ENCODE measurements at places on chromosomes 1 and 21. TPM values are rescaled to one million over a fixed set of nuclear protein-coding genes. Genes with fewer than 3 reads are reported as not detected.

FAM72B gene
- 1.1 TPM for total RNA-seq

HIVEP3 gene
- 5.1 TPM for total RNA-seq

COP1 gene
- 38.6 TPM for total RNA-seq

RPTN gene
- total RNA-seq: not detected

LCE1D gene
- total RNA-seq: not detected

PAPPA2 gene
- total RNA-seq: not detected

DAP3 gene
- total RNA-seq: 105 TPM

DNA sequence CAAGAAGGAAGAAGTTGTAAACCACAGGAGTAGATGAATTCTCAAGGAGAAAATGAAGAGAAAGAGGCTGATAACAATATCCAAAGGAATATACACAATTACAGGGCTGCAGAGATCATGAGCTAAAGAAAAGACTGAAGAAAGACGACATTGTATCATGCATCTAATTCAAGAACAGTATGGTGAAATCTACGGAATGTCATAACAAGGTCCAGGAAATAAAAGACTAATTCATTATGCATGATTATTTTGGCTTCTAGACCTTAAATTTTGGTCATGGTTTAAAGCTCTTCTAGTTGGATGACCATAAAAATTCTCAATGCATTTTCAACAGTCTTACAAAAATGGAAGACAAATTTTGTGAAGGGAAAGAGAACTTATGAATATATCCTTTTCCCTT lies 71.7 kb downstream of the SH3GLB1 start:
- no peak overlapping the region for H3K4me3 ChIP-seq
- no peaks in the 10 kb centered on the region for H3K27me3 ChIP-seq
- H3K4me1 ChIP-seq: peaks cover 5% of the 10 kb centered on the region
- no peak overlapping the region for H3K27ac ChIP-seq
- no peaks in the 10 kb centered on the region for H3K36me3 ChIP-seq

- H3K27ac ChIP-seq: no peak overlapping the region
- DNase-seq: no peak
- H3K4me1 ChIP-seq: no peaks in the 10 kb centered on the region
- no peak overlapping the region for H3K4me3 ChIP-seq
These were observed 24.6 kb downstream of the RNASEL start for GRCh38 chr1:182564406-182565004.

DNA sequence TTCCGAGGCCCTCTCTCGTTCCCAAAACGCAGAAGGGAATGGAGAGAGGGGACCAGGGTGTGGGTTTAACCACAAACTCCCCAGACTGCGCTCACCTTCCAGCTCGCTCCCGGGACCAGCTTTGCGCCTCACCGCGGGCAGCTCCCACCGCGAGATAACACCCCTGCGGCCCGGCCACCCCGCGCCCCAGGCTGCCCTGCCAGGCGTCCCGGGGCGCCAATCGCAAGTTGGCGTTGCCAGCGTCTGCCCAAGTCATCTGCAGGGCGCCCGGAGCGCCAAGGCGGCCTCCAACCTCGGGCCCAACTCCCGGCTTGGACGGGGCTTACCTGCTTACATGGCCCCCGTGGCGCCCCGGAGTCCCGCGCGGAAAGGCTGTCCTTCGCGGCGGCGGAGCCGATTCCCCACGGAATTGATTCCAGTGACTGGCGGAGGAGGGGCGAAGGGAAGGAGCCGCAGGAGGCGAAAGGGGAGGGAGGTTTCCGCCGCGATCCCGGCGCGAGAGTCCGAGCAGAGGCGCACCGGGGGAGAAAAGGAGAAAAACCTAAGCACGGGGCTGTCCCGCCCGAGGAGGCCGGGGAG lies 456 bp downstream of the PTPN14 start:
- no peaks in the 10 kb centered on the region for H3K36me3 ChIP-seq
- no peak overlapping the region for H3K27ac ChIP-seq
- peaks cover 33% of the 10 kb centered on the region for H3K27me3 ChIP-seq
- no peak for DNase-seq
- H3K4me3 ChIP-seq: peak overlapping the region; percentile 28

DNA sequence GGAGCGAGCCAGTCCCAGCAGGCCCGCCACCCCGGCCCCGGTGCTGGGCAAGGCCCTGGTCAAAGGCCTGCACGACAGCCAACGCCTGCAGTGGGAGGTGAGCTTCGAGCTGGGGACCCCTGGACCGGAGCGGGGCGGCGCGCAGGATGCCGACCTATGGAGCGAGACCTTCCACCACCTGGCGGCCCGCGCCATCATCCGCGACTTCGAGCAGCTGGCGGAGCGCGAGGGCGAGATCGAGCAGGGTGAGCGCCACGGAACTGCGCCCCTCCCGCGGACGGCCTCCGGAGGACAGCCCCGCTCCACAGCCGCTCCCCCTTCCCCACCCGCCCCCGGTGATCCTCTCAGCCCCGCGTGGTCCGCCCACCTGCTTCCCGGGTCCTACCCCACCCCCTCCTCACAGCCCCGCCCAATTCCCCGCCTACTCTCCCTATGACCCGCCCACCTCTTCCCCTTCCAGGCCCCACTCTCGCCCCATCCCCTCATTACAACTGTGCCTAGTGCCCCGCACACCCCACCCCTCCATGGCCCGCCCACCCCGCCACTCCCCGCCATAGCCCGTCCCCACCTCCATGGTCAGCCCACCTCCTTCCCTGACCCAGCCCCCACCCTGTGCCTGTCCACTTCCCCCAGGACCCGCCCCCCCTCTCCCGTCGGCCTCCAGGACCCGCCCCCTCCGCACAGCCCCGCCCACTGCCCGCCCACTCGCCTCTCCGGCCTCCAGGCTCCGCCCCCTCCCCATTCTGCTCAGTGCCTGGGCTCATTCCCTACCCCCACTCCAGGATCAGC lies 52.7 kb downstream of the VWA5B1 start:
- no peak overlapping the region for H3K27ac ChIP-seq
- peaks cover 15% of the 10 kb centered on the region for H3K27me3 ChIP-seq
- H3K4me3 ChIP-seq: peak overlapping the region; percentile 16
- H3K36me3 ChIP-seq: no peaks in the 10 kb centered on the region
- DNase-seq: peak; percentile 18
- H3K4me1 ChIP-seq: peaks cover 10% of the 10 kb centered on the region

GRCh38 chr1:167118188-167118587 lies 24.3 kb downstream of the STYXL2 start:
- no peaks in the 10 kb centered on the region for H3K27me3 ChIP-seq
- no peak overlapping the region for H3K27ac ChIP-seq
- peaks cover 12% of the 10 kb centered on the region for H3K4me1 ChIP-seq
- no peak overlapping the region for H3K4me3 ChIP-seq
- DNase-seq: no peak
- H3K36me3 ChIP-seq: no peaks in the 10 kb centered on the region

DNA sequence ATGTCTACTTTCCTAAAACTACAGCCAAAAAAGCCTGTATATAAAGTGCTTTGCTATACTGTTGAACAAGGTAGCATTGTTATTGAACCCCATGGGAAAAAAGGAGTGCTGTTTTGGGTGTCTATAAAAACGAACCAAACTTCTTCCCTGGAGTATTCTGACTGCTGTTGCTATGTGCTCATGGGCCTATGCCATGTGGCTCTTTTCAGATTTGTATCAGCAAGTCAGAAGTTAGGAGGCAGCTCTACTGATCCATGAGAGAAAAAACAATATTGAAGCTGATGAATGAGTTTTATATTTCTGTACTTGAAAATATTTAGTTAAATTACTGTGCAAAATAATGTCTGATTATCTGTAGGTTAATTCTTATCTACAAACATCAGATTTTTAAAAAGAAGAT lies 66.5 kb downstream of the ADGRL2 start:
- H3K36me3 ChIP-seq: no peaks in the 10 kb centered on the region
- no peak for DNase-seq
- H3K27ac ChIP-seq: no peak overlapping the region
- no peaks in the 10 kb centered on the region for H3K27me3 ChIP-seq

DNA sequence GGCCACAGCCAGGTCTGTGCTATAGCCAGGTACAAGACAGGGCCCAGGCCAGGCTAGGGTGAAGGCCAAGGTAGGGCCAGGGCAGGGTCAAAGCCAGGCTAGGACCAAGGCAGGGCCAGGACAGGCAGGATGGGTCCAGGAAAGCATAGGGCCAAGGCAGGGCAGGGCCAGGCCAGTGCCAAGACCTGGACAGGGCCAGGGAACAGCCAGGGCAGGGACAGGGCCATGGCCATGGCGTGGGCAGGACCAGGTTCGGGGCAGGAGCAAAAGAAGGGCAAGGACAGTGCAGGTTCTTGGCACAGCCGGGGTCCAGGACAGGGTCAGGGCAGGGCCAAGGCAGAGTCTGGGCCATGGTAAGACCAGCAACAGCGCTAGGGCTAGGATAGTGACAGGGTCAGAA lies 153.4 kb downstream of the LIPI start:
- no peak overlapping the region for H3K4me3 ChIP-seq
- H3K4me1 ChIP-seq: no peaks in the 10 kb centered on the region
- no peak overlapping the region for H3K27ac ChIP-seq
- no peaks in the 10 kb centered on the region for H3K27me3 ChIP-seq
- DNase-seq: no peak
- H3K36me3 ChIP-seq: no peaks in the 10 kb centered on the region

DNA sequence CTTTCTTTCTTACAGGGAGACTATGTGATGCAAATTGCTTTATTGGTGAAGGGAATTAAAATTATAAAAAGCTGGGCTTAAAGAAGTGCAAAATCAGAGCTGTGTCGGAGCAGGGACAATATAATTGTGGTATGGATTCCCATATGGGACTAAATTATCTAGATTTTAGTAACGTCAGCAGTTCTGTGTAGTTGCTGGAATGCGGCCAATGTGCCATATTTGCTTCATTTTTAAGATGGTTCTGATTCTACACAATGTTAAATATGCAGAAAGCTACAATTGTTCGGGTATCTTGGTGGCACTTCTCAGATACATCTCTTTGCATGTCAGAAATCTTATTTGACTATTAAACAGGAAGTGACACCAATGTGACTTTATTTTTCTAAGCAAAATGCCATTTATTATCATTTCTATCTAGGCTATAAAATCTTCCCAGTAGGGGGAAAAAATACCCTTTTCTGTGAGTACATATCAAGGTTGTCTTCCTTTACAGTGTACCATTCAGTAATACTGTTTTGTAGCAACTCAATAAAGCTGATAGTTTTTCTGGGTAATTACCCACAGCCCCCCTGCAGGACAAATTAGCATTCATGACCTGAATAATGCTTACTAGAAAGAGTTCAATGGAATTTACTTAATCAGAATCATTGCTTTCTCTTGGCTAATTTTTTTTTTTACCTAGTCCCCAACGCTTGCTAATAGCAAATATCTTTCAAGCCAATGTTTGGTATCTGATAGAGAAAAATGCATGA lies 288.3 kb upstream of the ADGRL2 start:
- DNase-seq: no peak
- no peaks in the 10 kb centered on the region for H3K36me3 ChIP-seq
- H3K4me1 ChIP-seq: no peaks in the 10 kb centered on the region

GRCh38 chr21:21813289-21813688 lies 815.1 kb downstream of the NCAM2 start:
- no peaks in the 10 kb centered on the region for H3K36me3 ChIP-seq
- H3K4me1 ChIP-seq: no peaks in the 10 kb centered on the region
- no peak overlapping the region for H3K27ac ChIP-seq
- H3K27me3 ChIP-seq: no peaks in the 10 kb centered on the region
- no peak for DNase-seq
- H3K4me3 ChIP-seq: no peak overlapping the region

- no peak for DNase-seq
- H3K27me3 ChIP-seq: peaks cover 4% of the 10 kb centered on the region
- no peaks in the 10 kb centered on the region for H3K36me3 ChIP-seq
- no peak overlapping the region for H3K27ac ChIP-seq
- no peaks in the 10 kb centered on the region for H3K4me1 ChIP-seq
- no peak overlapping the region for H3K4me3 ChIP-seq
These were observed 25.6 kb downstream of the CRCT1 start for GRCh38 chr1:152539901-152540300.

DNA sequence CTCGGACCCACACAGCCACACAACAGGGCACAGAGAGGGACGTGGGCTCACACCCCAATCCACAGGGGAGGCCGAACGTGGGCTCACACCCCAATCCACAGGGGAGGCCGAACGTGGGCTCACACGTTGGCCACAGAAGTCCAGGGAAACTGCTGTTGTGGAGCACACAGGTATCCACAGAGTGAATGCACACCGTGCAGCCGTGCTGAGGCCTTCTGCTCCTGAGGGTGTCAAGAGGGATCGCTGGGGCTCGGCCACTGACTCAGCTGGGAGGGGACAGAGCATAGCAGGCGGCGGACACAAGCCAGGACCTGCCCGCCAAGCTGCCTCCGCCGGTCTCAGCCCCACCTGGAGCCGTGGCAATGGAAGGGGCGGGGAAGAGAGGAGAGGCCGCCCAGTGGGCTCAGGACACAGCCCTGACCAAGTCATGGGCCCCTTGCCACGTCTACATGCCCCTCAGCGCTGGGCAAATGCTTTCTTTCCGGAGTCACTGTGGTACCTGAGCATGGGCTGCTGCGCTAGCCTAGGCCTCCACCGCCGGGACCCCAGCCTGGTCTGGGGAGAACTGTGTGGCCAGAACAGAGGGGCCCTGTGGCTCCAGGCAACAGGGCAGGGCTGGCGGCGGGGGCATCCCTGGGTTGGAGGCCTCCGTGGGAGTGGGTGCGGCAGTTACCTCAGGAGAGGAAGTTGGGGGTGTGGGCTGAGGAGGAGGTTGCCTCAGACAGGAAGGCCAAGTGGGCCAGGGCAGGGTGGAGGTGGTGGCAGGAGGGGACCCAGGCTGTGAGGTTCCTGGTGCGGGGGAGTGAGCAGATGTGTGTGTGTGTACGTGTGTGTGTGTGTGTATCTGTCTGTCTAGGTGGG lies 1.2 kb downstream of the SYTL1 start:
- peak overlapping the region; percentile 89 for H3K4me3 ChIP-seq
- peak overlapping the region; percentile 80 for H3K27ac ChIP-seq
- peaks cover 32% of the 10 kb centered on the region for H3K36me3 ChIP-seq

- no peaks in the 10 kb centered on the region for H3K4me1 ChIP-seq
- no peak overlapping the region for H3K27ac ChIP-seq
- H3K4me3 ChIP-seq: no peak overlapping the region
- H3K36me3 ChIP-seq: no peaks in the 10 kb centered on the region
These were observed 7.7 kb upstream of the CD34 start for GRCh38 chr1:207918581-207918980.

GRCh38 chr1:35261412-35262120 lies 6.9 kb upstream of the ZMYM4 start:
- no peaks in the 10 kb centered on the region for H3K27me3 ChIP-seq
- no peaks in the 10 kb centered on the region for H3K4me1 ChIP-seq
- no peaks in the 10 kb centered on the region for H3K36me3 ChIP-seq
- no peak for DNase-seq

DNA sequence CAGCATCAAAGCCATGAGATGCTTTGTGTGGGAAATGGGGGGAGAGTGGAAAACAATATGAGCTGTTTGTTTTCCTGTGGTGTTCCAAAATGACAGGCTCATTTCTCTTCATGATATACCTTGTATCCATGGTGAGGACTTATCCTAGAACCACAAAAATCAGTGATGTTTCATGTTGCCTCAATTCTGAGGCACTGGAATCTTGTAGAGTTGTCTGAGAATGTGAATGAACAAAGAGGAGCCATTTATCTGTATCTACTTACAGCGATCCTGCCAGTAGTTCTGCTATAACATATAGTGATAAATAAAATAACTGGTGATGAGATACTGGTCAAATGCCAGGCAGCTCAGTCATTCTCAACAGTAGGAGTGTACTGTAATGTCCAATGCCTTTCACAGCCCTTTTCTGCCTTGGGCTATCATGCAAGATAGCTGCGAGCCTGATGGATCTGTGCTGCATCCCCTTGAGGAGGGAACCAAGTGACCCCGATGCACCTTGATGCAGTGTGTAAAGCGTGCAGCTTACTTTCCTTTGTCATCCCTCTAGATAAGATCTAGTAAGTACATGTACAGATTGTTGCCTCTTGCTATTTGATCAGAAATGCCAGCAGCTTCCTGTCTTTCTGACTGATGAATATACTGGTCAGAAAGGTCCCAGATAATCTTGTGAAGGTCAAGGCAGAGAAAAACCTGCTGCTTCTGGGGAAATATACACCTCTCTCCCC lies 52.8 kb downstream of the SLC44A3 start:
- no peak overlapping the region for H3K4me3 ChIP-seq
- no peaks in the 10 kb centered on the region for H3K4me1 ChIP-seq
- H3K36me3 ChIP-seq: no peaks in the 10 kb centered on the region
- DNase-seq: no peak
- no peak overlapping the region for H3K27ac ChIP-seq

All from CD4-positive, alpha-beta T cell (primary cell).